ENCODE measurements at places on chromosomes 11 and 22.

DNA sequence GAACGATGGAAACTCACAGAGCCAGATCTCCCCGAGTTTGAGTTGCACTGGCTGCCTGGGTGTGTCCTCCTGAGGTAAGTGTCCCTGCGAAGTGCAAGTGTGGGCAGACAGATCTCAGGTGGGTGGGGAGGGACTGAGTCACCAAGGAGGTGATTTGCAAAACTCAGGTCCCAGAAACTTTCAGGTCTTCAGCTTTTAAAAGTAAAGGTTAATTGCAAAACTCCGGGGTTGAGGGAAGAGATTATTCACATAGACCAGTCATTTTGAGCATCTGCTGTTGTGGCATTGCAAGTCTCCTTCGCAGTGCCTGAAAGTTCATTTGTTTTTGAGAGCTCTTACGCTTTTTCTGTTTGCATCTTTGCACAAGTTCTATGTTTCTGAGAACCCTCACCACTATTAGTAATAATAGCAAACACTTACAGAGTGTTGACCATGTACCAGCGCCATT, 7.1 kb downstream of the CD44 start:
- no peak for DNase-seq

DNA sequence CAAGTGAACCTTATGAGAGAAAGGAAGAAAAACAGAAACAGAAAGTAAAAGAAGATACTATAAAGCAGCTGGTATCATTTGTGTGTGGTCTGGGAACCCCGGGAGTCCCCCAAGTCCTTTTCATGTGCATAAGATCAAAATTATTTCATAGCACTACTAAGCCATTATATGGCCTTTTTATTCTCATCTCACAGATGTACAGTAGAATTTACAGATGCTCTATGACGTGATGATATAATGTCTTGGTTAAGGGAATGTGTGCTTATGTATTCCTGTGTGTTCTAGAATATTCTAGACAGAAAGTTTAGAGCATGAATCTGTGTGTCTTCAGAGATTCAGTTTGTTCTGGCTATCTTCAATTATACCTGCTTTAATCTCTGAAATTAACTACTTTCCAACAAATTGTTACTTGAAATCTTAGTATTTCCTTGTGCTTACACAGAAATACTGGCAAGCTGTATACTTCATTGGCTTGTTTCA, 8.6 kb upstream of the TPP1 start:
- no peak for DNase-seq

GRCh38 chr11:113645593-113646349, 60.3 kb downstream of the TMPRSS5 start:
- DNase-seq = no peak

- no peak for DNase-seq
Measured at GRCh38 chr11:111370902-111371578, 8.0 kb downstream of the POU2AF1 start.

GRCh38 chr11:34501949-34502348, 11.6 kb downstream of the ELF5 start:
- DNase-seq = no peak

- no peak for DNase-seq
Measured at GRCh38 chr22:37109242-37109917, at the start of gene TMPRSS6. Gene TMPRSS6 (minus strand): TSS chr22:37109713. CDS start chr22:37103417, 6,296 bp downstream.

- DNase-seq = no peak
Measured at GRCh38 chr11:75383246-75383645, 16.1 kb upstream of the RPS3 start.

- no peak for DNase-seq
Measured at GRCh38 chr22:35839841-35840301, 122.2 kb downstream of the APOL5 start.

GRCh38 chr22:17192186-17192585, 27.0 kb downstream of the ADA2 start:
- DNase-seq = no peak

GRCh38 chr11:32615422-32615821, 31.8 kb downstream of the EIF3M start:
- no peak for DNase-seq

DNA sequence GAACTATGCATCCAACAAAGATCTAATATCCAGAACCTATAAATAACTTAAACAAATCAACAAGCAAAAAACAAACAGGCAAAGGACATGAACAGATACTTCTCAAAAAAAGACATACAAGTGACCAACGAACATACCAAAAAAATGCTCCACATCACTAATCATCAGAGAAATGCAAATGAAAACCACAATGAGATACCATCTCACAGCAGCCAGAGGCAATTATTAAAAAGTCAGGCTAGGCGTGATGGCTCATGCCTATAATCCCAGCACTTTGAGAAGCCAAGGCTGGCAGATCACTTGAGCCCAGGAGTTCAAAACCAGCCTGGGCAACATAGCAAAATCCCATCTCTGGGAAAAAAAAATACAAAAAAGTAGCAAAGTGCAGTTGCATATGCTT, 10.7 kb downstream of the SAA4 start:
- DNase-seq = no peak

DNA sequence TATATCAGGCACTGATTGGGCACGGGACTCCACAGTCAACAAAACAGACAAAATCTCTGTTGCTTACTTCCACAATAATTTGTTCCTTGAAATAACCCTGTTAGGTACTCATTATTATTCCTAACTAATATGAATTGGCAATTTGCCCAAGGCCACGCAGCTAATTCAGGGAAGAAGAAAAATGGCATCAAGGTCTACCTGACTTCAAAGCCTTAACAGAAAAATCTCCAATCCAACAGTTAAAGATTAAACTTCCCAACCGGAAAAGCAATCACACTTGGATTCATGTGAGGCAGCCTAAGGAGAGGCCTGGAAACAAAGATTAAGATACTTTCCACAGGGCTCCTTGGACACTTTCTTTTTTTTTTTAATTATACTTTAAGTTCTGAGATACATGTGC, 68.9 kb downstream of the PRCP start:
- DNase-seq = no peak

GRCh38 chr11:110565357-110566336, 135.9 kb downstream of the FDX1 start:
- no peak for DNase-seq

DNA sequence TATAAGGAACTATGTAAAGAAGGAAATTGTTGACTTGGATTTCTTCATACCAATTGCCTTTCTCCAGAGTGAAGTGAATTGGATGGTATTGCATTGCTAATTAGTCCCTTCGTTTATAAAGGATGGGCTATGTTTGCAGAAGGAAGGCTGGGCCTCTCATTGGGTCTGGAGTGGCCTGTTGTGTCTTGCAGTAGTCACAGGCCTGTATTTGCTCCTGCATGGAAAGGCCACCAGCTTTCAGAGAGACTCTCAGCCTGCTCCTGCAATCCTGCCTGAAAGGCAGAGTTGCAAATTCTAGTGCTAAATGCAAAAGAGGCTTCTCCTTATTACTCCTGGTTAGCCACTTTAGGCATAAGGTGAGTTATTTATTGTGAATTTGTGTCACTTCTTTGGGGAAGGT, 103.8 kb downstream of the EXT2 start:
- DNase-seq = no peak

- no peak for DNase-seq
Measured at GRCh38 chr11:78922859-78923625, 348.4 kb upstream of the NARS2 start.

GRCh38 chr11:105245781-105246315, 106.3 kb upstream of the CARD18 start:
- no peak for DNase-seq

- no peak for DNase-seq
Measured at GRCh38 chr11:131228378-131228777, 142.0 kb upstream of the NTM start.

- peak; percentile 15 for DNase-seq
Measured at GRCh38 chr11:1223346-1224110, 662 bp downstream of the MUC5B start.

GRCh38 chr11:129223701-129224149, 31.6 kb upstream of the ARHGAP32 start:
- DNase-seq = no peak

- DNase-seq = no peak
Measured at GRCh38 chr11:74630043-74630442, 37.7 kb downstream of the POLD3 start.

- no peak for DNase-seq
Measured at GRCh38 chr11:9568161-9568853, 5.2 kb upstream of the WEE1 start.

DNA sequence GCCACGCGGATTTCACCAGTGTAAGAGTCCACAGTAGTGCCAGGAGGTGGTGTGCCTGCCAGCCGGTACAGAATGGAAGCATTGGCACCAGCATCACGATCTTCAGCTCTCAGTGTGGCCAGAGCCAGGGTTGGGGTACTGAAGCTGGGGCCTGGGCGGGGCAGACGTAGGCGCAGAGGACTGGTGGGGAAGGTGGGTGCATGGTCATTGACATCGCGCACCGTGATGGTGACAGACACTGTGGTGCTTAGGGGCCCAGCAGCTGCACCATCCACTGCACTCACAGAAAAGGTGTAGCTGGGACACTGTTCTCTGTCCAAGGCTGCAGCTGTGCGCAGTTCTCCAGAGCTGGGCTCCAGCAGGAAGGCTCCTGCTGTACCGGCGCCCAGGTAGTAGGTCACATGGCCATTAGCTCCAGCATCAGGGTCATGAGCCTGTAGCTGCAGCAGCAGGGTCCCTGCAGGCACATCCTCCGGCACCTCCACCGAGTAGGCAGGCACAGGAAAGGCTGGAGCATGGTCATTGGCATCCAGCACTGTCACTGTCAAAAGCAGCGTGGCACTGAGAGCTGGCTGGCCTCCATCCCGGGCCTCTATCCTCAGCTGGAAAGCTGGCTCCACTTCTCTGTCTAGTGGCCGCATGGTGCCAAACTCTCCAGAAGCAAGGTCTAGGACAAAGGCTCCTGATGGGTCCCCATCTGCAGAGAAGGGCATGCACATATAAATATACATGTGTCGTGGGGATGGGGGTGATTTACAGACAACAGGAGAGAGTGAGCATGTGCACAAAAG, 7.9 kb upstream of the TPP1 start:
- no peak for DNase-seq

- no peak for DNase-seq
Measured at GRCh38 chr11:94884376-94884775, 89.0 kb downstream of the CWC15 start.

DNA sequence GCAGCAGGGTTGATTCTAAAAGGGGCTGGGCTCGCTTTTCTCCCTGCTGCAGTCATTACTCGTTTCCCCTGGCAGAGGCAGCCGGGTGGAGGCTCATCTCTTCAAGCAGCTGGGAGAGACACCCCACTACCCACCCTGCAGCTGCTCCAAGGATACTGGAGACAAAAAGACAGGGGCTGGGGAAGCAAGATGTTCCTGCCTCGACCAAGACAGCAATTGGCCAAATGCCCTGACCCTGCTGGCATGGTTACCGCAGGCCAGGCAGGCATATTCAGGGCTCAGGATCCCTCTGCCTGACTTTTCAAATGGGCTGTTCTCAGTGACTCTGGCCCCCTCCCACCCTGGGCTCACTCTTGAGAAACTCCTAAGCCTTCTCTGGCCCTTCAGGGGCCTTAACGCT, 6.8 kb upstream of the RGL4 start:
- no peak for DNase-seq

GRCh38 chr11:65491614-65492386, 7.0 kb upstream of the MALAT1 start:
- DNase-seq = no peak

GRCh38 chr11:93741882-93742226, 382 bp downstream of the C11orf54 start:
- no peak for DNase-seq

GRCh38 chr11:96197103-96197502, 145.9 kb downstream of the MAML2 start:
- no peak for DNase-seq

Measured in mesothelial cell of epicardium (in vitro differentiated cells).